ENCODE measurements at places on chromosomes 5 and 9.

DNA sequence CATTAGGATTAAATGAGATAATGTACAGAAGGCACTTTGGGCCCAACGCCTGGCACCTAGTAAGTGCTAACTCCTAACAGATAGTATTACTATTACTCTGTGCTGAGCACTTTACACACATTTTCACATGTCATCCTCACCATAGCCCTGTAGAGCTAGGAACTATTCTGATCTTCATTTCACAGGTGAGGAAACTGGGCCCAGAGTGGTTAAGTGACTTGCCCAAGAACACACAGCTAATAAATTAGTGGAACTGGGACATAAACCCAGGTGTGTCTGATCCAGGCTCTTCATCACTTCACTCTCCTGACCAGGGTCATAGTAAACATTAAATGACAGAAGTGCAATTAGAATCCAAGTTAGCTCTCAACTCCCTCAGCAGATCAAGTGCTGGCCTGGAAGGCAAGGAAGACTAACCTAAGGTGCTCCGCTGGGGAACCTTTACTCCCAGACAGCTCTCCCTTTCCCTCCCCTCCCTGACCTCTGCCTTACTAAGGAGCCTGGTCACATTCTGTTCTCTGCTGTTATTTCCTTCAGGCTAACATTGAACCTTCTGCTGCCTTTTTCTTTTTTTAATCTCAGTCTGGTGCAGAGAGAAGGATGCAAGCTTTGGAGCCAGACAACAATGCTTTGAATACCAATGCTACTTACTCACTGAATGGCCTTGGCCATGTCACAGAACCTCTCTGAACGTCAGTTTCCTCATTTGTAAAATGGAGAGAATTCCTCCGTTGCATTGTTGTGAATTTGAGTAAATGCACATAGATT lies 4.1 kb upstream of the ADRA1B start:
- DNase-seq = no peak

DNA sequence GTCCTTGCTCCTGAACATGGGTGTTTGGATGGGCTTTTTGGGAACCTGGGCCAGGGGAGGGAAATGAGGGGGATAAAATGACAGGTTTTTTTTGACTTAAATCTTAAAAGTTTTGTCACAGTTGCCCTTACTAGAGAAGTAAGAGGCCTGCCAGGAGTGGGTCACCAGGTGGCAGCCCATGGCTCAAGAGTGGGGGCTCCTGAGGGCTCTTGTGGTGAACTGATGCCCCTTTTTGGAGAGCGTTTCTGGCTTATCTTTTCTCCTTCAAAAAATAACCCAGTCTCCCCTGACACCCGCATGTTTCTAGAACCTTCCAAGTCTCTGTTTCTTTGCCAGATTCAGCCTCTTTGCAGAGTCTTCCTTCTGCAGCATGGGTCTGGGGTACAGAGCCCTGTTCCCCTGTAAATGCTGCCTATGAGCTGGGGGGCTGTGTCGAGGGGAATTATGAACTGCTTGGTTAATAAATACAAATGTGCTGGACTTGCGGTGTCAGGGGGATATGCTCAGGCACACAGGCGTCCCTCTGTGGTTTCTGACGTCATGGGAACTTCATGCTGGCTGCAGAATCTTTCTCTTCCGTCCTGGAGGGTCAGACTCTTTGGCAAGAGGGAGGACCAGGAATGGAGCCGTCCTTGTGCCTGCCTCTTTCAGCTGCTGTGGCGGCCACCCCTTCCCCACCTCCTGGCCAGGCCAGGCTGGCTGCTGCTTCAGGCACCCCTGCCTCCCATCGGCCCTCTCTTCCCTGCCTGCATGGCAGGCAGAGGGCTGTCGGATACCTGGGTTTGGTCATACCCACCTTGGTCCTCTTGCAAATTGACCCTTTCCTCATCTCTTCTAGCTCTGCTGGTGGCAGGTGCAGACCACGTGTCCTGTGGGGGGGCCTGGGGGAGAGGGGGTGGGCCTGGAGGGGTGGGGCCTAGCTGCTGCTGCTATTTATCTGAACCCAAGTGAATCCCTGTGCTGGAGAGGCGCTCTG lies 30.1 kb downstream of the PTPA start:
- DNase-seq = no peak

DNA sequence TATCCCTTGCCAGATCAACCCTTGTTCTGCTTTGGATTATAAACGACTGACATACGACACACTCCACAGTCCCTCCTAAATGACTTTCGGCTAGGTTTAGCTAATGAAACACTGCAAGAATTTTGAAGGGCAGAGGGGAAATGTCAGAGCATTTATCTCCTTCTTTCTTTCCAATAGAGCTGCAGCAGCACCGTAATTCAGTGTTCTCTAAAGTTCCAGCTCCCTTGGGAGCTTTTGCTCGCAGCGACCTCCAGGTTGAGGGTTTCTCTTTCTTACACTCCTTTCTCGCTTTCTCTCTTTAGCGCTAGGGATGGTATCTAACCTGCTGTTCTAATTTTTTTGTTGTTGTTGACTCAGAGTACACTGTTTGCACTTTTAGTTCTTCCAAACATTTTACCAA lies 467.1 kb upstream of the ST8SIA4 start:
- DNase-seq = no peak

DNA sequence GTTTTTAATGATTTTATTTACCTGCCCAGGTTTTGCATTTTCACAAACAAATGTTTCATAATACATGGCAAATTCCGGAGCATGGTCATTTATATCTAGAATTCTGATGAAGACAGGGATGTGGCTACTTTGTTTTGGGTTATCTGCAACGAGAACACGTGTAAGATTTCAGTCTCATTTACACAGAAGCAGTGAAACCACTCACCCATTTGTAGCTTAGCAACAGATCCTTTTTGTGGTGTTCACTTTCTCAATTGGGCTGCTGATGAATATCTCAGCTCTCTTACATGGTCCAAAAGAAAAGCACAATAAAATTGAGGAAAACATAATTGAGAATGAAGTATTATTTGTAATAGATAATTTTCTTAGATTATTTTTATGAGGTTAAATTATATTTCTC lies 148.6 kb downstream of the CDH9 start:
- no peak for DNase-seq

DNA sequence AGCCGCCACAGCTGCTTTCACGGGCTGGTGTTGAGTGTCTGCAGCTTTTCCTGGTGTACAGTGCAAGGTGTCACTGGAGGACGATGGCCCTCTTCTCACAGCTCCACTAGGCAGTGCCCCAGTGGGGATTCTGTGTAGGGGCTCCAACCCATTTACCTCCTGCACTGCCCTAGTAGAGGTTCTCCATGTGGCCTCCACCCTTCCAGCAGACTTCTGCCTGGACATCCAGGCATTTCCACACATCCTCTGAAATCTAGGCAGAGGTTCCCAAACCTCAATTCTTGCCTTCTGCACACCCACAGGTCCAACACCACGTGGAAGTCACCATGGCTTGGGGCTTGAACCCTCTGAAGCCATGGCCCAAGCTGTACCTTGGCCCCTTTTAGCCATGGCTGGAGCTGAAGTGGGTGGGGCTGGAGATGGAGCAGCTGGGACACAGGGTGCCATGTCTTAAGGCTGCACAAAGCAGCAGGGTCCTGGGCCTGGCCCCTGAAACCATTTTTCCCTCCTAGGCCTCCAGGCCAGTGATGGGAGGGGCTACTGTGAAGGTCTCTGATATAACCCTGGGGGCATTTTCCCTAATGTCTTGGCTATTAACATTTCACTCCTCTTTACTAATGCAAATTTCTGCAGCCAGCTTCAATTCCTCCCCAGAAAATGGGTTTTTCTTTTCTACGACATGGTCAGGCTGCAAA lies 82.0 kb downstream of the MLLT3 start:
- no peak for DNase-seq

DNA sequence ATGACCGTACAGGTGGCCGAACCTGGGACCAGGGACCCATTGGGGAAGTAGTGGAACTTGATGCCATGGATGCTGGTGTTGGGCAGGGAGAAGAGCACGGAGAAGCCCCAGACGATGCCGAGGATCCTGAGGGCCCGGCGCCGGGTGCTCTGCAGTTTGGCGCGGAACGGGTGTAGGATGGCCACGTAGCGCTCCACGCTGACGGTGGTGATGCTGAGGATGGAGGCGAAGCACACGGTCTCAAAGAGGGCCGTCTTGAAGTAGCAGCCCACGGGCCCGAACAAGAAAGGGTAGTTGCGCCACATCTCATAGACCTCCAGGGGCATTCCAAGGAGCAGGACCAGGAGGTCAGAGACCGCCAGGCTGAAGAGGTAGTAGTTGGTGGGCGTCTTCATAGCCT lies 585 bp downstream of the NMUR2 start:
- no peak for DNase-seq

GRCh38 chr5:142143878-142144277 lies 35.3 kb downstream of the NDFIP1 start:
- DNase-seq = no peak

GRCh38 chr5:39631958-39632357 lies 207.2 kb upstream of the DAB2 start:
- no peak for DNase-seq

GRCh38 chr5:1000329-1000728 lies 8.3 kb upstream of the NKD2 start:
- DNase-seq = no peak

DNA sequence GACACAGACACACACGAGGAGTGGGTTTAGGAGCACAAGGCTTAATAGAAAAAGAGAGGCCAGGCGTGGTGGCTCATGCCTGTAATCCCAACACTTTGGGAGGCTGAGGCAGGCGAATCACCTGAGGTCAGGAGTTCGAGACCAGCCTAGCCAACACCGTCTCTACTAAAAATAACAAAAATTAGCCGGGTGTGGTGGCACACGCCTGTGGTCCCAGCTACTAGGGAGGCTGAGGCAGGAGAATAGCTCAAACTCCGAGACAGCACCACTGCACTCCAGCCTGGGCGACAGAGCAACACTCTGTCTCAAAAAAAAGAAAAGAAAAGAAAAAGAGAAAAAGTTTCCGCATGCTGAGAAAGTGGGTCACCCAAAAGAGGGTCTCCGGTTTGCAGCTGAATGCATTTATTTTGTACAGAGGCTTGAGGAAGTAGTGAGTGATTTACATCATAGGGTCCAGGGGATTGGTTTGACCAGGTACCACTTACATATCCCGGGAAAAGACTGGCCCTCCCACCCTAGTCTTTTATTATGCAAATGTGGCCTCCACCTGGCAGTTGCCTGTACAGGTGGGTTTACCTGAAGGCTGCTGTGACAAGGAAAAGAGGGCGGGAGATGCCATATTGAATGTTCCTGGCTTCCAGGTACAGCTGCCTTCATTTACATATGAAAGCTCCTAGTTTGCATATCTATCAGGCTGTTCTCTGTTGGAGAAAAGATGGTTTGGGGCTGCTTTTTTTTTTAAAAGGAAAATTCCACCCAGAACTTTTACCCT lies 366.2 kb upstream of the GRAMD2B start:
- no peak for DNase-seq

DNA sequence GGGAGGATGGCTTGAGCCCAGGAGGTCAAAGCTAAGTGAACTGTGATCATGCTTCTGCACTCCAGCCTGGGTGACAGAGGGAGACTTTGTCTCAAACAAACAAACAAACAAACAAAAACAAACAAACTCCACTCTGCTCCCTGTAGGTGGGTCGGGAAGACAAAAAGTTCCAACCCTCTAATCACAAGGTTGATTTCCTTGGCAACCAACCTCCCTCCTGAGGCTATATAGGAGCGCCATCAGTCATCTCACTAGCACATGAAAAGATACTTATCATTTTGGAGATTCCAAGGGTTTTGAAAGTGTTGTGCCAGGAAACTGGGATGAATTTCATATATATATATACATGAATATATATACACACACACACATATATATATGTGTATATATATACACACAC lies 160.5 kb downstream of the TUSC1 start:
- no peak for DNase-seq

GRCh38 chr5:139138809-139139208 lies 59.4 kb downstream of the SIL1 start:
- DNase-seq = no peak

- DNase-seq = peak; percentile 64
These were observed at the start of gene TXNDC15 for GRCh38 chr5:134873987-134874830. Gene TXNDC15, plus strand, starts transcription at chr5:134874371. Its CDS starts 57 bp downstream, at chr5:134874428.

DNA sequence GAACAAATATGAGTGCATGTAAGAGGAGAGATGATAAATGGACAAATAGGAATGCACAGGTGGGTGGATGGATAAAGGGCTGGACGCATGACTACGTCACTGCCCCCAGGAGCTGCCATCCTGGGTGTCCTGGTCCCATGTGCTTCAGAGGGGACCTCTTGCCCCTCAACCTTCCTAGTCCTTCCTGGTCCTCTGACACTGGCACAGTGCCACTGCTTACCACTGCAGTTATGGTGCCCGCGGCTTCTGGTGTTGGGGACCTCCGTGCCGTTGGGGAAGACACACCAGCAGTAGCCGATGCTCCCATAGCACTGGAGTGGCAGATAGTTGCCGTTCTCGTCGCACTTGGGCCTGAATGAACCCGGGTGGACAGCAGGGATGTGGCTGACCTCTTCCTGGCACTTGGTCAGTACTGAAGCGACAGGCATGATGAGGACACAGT lies 9.8 kb downstream of the CD74 start:
- no peak for DNase-seq

GRCh38 chr5:446883-447263 lies 3.9 kb downstream of the EXOC3 start:
- no peak for DNase-seq

DNA sequence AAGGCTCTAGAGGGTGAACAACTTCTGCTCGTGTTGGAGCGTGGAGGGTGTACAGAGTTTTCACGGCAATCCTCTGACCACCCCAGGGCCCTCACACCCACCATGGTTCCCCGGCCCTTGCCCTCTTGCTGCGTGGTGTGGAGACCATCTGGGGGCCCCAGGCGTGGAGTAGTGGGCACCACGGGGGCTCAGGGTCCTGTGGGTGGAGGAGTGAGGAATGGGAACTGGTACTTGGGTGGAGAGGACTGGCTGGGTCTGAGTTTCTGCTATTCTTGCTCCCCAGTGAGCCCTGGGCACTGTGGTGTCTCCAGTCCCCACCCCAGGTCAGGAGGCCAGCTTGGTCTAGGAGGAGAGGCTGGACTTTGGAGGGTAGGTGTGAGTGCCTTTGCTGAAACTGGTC lies 21.9 kb upstream of the TRIM52 start:
- DNase-seq = no peak

GRCh38 chr5:179219661-179220620 lies 125.3 kb downstream of the ADAMTS2 start:
- no peak for DNase-seq

GRCh38 chr5:72760259-72760658 lies 56.2 kb upstream of the TNPO1 start:
- DNase-seq = no peak

DNA sequence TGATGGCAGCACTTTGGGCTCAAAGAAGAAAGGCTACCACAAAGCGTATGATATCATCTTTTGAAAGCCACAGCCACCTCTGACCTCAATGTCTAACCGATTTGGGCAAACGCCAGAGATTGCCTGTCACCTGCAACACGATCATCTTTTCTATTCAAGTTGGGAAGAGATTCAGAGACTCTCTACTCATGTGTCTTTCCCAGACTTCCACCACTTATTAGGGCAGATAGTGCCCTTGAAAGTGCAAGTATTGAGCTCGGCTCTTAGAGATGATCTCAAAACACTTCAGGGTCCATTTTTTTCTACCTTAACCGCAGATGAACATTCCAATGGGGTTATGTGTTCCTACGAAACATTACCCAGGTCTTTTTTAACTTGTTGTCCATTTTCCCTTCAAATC lies 213.7 kb downstream of the DRD1 start:
- DNase-seq = no peak
